Uterus (tissue), 4 donors: ENCODE measurements at places on chromosomes 11 and 22. TPM values are rescaled to one million over a fixed set of nuclear protein-coding genes. Genes with fewer than 3 reads are reported as not detected.
A peak's percentile ranks its signal among the peaks of the same experiment; 100 is the strongest.

MEI1 gene
- total RNA-seq = 0.70 TPM

PIK3IP1 gene
- total RNA-seq = 32.1 TPM

SC5D gene
- 56.0 TPM for total RNA-seq

MYO7A gene
- 5.8 TPM for total RNA-seq

BDNF gene
- total RNA-seq = not detected

DNA sequence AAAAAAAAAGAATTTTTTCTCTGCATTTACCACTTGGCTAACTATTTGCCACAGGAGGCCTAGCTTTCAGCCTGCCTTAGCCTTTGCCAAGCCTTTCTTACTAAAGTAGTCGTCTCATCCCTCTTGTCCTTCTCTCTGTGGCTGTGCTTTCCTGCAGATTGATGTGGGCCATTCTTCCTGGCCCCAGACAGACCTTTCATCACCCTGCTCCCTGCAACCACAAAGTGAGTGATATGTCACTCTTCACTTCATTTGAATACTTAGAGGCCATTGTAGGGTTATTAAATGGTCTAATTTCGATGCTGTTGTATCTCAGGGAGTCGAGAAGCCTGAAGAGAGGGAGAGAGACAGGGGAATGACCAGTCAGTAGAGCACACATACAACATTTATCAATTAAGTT, 37.6 kb downstream of the ART5 start:
- no peak for DNase-seq

GRCh38 chr11:2301631-2302305, at the start of the genes C11orf21 and TSPAN32:
TSS of gene C11orf21 (minus strand) at chr11:2301918. CDS start at chr11:2301808, 110 bp downstream.
TSS of gene TSPAN32 (plus strand) at chr11:2302013. CDS start at chr11:2302150, 137 bp downstream.
- no peak for DNase-seq

- DNase-seq = no peak
These were observed 92.1 kb downstream of the CSNK2A3 start for GRCh38 chr11:11260903-11261302.

DNA sequence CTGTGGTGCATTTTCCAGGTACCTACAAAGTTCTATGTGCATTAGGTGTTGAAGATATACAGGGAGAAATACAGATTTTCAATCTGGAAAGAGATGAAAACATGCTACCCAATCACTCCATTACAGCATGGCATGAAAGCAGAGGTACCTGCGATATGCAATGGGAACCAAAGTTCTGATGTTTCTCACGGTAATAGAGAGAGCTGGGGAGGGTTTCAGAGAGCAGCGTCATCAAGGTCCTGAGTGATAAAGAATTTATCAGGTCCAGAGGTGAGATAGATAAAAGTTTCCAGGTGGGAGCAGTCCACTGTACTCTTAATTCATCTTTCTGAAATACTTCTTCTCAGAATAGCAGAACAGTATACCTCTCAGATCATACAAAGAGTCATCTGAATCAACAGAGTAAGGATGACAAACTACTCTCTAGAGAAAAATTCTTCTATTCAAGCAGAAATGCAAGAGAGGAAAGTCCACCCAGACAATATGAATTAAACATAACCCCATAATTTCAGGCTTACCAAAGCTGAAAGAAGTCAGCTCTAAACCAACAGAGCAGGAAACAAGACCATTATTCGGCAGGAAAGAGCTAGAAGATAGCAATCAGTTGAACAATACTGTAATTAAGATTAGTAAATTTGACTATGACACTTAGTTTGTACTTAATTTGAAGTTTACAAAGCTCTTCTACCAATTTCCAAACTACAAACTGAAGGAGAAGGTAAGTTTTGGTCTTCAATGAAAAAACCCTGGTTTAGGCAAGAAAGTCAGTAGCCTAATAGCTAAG, 12.8 kb downstream of the CTSC start:
- no peak for DNase-seq

DNA sequence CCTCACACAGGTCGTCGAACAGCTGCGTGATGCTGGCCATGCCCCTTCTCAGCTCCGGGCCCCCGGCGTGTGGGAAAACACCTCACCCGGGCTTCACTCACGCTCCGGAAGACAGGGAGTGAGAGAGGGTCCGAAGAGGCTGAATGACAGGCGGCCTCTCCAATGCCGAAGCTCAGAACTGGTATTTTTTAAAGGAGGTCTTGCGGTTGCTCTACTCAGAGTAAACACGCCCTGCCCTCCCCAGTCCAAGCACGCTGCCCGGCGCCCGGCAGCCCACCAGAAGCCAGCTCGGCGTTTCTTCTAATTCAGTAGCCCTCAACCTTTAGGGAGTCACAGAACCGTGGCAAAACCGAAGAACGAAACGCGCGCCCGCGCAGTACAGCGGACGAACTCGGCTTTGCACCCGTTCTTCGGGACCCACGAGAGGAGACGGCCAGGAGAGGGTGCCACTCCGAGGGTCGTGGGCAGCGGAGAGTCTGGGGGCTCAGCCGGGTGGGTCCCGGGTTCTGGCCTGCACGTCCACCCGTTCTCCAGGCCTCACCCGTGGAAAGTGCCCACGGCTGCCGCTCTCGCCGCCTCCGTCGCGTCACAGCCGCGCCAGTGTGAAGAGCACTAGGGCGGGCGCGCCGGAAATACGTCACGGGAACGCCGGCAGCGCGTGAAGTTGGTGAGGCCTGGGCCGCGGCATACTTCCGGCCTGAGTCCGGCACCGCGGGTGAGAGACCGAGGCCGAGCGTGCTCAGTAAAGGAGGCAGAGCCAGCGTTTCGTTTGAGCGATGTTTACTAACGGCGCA, at the start of gene TUBGCP6:
TUBGCP6 (minus strand) TSS at position 604 of the 794 bp plus-strand sequence; CDS start at position 40, 564 bp downstream.
- DNase-seq = peak; percentile 94

GRCh38 chr22:26550498-26551033, 38.3 kb upstream of the TFIP11 start:
- peak; percentile 19 for DNase-seq

GRCh38 chr22:22786301-22787115, 101.1 kb upstream of the IGLL5 start:
- no peak for DNase-seq

- no peak for DNase-seq
These were observed 122.2 kb downstream of the APOL5 start for GRCh38 chr22:35839841-35840301.

- DNase-seq = no peak
These were observed 165.2 kb downstream of the LDLRAD3 start for GRCh38 chr11:36108881-36109589.
